ENCODE measurements at places on chromosomes 1 and 21.

GRCh38 chr1:119489201-119489600, 17.8 kb upstream of the HSD3B1 start:
- no peak for DNase-seq

DNA sequence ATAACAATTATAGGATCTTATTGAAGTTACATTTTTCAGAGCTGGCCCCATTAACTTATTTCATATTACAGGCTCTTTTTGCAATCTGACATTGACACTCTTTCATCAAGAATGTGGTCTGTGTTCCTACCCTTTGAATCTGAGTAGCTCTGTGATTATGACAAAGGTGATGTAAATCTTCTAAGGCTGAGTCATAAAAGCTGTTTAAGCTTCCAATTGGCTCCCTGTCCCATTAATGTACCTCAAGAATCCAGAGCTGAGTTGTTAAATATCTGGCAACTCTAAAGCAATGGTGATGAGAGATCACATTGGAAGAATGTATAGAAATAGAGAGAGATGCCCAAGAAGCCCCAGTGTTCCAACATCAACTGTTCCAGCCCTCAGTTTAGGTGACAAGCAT, 178.5 kb upstream of the DEPDC1 start:
- DNase-seq: no peak

- DNase-seq: no peak
These were observed 8.3 kb downstream of the IL24 start for GRCh38 chr1:206905295-206906164.

GRCh38 chr1:48387409-48387808, 84.6 kb downstream of the SPATA6 start:
- no peak for DNase-seq

DNA sequence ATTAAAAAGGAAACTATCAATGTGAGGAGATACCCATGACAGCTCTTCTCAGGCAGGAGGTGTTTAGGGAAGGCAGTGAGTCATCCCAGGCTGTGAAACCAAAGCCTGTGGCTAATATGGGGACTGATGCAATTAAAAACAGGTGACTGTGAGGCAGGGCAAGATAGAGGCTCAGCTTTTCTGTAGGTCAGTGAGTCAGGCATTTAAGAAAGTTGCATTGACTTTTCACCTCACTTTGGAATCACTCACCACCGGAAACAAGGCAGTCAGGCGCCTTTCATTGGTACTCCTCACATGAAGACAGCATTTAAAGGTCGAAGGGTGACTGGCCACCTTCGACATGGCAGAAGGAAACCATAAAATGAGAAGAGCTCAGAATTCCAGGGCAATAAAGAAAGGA, 54.5 kb downstream of the PAPPA2 start:
- no peak for DNase-seq

DNA sequence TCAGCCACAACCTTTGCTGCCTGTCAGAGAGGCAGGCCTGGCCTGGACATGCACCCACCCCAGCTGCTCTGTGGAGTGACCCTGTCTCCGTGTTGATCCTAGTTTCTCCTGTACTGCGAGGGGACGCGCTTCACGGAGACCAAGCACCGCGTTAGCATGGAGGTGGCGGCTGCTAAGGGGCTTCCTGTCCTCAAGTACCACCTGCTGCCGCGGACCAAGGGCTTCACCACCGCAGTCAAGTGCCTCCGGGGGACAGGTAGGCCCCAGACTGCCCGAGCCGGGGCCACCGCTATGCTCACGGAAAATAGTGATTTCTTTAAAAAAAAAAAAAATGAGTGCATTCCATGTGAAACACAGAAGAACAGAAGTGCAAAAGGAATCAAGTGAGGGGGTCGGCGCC, 41.6 kb upstream of the TRAPPC10 start:
- no peak for DNase-seq

- no peak for DNase-seq
These were observed 9.5 kb downstream of the SON start for GRCh38 chr21:33552093-33552998.

- DNase-seq: no peak
These were observed 39.5 kb upstream of the RD3 start for GRCh38 chr1:211531194-211532087.

- DNase-seq: no peak
These were observed 3.6 kb upstream of the VPS26C start for GRCh38 chr21:37270576-37271365.

DNA sequence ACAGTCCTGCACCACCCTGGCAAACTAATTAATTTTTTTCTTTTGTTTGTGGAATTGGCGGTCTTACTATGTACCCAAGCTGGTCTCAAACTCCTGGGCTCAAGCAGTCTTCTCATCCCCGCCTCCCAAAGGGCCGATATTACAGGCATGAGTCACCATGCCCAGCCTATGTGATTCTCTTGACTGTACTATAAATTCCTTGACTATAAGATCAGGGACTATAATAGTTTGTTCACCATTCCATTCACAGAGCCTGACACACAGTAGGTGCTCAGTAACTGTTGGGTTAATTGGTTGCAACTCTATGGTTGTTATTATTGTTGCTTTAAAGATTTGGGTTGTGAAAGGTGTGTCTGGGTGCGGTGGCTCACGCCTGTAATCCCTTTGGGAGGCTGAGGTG, 17.2 kb downstream of the DAP3 start:
- DNase-seq: no peak
